ENCODE measurements at places on chromosomes 2 and 18. TPM values are rescaled to one million over a fixed set of nuclear protein-coding genes. Genes with fewer than 3 reads are reported as not detected.

- DNase-seq: no peak
Measured at GRCh38 chr2:141766225-141766624, 364.6 kb downstream of the LRP1B start.

DNA sequence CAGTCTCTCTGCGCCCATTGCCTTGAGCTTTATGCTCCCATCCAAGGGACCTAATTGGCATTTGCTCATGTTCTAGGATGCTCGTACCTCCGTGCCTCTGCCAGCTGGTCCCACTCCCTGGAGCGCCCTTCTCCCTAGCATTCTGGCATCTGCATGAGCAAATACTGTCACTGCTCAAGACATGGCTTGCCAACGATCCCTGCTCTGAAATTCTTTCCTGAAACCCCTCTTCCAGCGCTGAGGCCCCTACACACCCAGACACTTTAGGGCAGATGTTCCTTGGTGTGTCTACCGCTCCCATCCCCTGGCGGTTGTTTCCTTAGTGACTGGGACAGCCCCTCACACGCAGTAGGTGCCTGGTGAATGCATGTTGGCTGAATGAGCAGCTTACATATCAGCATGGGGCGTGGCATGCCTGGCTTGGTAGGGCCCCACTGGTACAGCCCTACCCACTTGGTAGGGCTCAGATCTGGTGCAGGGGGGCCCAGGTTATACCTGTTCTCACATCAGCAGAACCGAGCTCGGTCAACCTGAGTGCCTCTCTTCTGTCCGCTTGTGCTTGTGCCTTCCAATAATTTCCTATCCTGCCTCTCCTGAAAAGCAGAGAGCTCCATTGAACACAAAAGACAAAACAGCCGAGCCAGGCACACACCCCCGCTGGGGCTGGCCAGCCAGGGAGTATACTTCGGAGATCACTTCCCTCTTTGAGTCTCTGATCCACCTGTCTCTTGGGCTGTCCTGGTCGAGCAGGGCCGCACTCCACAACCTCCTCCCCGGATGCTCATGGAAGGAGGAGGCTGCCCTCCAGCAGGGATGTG, 59.2 kb downstream of the INHBB start:
- DNase-seq: no peak

DNA sequence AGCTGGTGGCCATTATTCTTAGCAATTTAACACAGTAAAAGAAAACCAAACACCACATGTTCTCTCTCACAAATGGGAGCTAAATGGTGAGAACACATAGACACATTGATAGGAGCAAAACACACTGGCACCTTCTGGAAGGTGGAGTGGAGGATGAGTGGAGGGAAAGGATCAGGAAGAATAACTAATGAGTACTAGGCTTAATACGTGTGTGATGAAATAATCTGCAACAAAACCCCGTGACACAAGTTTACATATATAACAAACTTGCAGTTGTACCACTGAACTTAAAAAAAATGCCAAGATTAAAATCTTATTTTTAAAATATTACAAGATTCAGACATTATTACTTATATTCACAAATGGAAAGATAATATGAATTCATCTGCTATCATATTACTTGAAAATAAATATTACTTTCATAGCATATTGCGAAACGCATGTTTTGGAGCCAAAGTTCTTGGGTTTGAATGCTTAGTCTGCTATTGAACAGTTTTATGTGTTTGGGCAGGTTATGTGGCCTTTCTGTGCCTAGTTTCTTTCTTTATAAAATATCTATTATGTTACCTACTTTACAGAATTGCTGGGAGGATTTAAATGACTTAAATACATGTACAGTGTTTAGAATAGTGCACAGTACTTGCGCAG, 20.5 kb downstream of the ANKRD62 start:
- DNase-seq: no peak

DNA sequence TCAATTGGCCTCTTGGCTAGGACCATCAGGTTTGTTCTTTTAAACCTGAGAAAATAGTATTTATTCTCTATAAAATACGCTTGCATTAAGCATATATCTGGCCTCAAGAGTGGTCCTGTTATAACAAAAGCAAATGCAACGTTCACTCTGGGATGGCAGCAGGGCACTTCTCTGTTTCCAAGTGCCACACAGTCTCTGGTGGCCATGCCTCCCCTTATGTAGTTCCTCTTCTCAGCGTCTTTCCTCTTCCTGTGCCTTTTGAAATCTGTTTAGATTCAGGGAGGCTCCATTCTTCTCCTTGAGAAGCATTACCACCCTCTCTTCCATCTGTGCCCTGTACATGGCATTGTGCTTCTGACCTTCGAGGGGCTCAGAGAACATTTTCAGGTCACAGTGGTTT, 51.9 kb downstream of the TSHZ1 start:
- DNase-seq: no peak

- DNase-seq: no peak
Measured at GRCh38 chr2:232843834-232844233, 26.2 kb upstream of the SNORC start.

DNA sequence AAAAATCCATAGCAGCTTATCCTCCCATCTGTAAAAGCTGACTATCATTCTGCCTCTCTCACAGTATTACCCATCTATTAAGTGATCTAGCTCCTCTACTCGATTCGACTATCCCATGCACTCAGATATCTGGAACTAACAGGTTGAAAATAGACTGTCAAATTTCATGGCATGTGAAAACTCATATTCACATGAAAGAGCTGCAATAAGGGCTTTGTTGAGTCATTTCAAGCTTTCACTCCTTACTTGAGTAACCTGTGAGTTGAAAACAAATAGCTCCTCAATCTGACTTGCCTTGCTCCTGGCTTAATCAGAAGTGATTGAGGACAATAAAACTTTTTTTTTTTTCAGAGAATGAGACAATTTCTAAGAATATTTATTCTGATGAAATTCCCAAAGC, 192.4 kb upstream of the ERBB4 start:
- DNase-seq: no peak

Gene GRHL1
- 5.7 TPM for polyA plus RNA-seq

DNA sequence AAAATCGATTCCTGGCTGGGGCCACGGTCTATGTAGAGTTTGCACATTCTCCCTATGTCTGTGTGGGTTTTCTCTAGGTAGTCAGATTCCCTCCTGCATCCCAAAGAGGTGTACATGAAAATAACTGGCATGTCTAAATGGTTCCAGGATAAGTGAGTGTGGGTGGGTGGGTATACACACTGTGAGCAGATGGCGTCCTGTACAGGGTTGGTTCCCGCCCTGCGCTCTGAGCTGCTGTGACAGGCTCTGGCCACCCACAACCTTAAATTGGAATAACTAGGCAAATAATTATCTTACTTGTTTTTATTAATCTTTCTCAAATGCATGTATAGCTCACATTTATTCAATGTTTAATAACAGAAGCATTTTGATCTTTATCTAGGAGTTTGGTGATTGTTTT, 16.3 kb downstream of the THOC1 start:
- DNase-seq: no peak

Gene AMER3
- polyA plus RNA-seq: 0.11 TPM

GRCh38 chr2:33153008-33153407, 206.3 kb downstream of the LTBP1 start:
- DNase-seq: no peak

- DNase-seq: no peak
Measured at GRCh38 chr2:187698374-187699110, 144.3 kb upstream of the TFPI start.

Gene TLX2
- 0.26 TPM for polyA plus RNA-seq

Gene SNTG2
- 2.7 TPM for polyA plus RNA-seq

DNA sequence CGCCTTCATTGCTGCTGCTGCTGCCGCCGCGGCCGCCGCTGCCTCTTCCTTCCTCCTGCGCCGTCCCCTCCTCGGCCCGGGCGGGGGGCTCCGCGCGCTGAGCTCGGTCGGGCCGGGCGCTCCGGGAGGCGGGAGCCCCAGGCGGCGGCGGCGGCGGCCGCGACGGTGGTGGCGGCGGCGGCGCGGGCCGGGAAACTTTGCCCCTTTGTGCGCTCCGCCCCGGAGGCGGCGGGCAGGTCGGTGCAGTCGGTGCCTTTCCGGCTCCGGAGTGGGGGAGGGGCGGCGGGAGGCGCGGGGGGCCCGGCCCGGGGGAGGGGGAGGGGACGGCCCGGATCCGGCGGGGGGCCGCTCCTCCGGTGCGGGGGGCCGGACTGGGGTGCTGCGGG, 205 bp downstream of the TET3 start:
- DNase-seq: no peak

GRCh38 chr2:133316557-133316956, 251.7 kb downstream of the NCKAP5 start:
- no peak for DNase-seq

- DNase-seq: peak; percentile 80
Measured at GRCh38 chr2:217756375-217757107, 246.3 kb downstream of the TNS1 start.

Gene ITGAV
- 84.3 TPM for polyA plus RNA-seq

GRCh38 chr2:166372046-166372445, 3.7 kb downstream of the SCN9A start:
- no peak for DNase-seq

DNA sequence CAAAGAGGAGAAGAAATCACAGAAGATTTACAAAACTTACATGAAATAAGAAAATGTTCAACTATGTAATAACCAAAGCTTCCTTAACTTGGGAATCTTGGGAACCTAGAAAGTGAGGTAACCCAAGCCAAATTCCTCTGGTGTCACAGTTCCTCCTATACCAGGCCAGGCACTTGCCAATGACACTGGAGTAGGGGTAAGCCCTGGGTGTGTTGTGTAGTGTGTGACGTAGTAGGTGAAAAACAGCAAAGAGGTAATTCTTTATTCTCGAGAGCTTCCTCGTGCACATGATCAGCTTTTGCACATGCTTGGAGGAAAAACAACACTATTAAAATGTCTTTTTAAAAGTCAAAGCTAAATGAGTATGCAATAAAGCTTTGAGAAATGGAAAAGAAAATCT, 118.0 kb downstream of the METTL8 start:
- no peak for DNase-seq

Gene RUFY4
- 0.18 TPM for polyA plus RNA-seq

DNA sequence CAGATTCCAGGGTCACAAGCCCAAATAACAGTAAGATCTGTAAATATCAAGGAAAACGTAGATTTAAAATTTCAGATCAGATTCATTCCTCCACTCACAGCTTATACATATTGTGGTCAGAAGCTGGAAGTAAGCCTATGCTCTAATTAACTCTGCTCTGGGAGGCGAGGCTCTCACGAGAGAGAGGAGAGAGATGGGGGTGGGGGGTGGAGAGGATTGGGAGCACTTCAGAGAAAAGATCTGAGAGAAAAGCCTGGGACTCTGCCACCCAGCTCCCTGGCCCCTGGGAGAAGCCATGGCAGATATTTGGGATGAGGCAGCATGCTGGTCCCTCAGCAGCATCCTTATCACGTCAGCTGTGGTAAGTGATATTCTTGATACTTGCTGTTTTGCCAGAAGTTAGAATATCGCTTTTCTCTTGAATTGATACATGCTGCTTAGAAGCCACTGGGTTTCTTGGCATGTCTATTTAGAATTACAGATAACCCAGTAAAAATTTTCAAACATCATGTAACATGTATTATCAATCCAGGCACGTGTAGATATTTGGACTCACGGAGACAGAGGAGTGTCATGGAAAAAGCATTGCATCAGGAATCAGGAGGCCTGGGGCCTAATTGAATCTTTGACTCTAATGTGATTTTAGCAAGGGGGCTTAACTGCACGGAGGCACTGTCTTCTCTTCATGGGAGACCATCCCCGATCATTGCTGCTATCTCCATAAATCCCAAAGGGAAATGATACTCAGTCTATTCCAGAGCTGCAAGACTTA, 265.4 kb downstream of the HRH4 start:
- DNase-seq: no peak

Gene CPS1
- 4.5 TPM for polyA plus RNA-seq

GRCh38 chr2:238861013-238861730, 13.3 kb downstream of the TWIST2 start:
- DNase-seq: no peak

DNA sequence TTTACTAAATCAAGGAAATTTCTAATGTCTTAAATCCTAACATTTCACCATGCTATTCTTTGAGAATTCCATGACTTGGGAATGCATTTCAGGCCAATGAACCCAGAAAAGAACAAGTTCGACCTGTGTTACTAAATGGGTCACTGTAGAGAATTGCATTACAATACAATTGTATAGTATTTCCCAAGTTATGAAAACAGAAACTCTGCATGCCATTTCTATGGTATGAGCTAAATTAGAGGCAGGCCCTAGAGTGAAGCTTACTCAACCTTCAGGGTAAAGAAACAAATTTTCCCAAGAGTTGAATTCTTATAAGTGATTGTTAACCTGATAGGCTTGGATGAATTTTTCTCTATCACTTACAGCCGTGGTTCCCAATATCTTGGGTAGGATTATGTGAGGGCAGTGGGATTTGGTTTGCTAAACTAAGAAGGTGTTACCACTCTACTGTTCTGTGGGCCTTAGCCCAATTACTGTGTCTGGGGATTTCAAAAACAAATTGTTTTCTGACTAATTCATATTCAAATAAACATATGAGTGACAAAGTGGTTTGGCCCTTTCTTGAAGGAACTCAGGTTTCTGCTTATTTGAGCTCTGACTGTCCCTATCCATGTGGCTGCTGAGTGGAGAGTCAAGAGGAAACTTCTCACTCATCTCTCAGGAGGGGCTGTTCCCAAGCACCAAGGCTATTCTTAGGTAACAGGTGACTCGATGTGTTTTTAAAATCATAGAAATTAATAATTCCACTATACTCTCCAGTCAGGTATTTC, 11.2 kb upstream of the SERPINB7 start:
- DNase-seq: no peak

DNA sequence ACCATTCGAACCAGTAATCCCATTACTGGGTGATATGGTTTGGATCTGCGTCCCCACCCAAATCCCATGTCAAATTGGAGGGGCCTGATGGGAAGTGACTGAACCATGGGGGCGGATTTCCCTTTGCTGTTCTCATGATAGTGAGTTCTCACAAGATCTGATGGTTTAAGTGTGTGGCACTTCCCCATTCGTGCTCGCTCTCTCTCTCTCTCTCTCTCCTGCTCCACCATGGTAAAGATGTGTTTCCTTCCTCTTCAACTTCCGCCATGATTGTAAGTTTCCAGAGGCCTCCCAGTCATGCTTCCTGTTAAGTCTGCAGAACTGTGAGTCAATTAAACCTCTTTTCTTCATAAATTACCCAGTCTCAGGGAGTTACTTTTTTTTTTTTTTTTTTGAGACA, 62.6 kb downstream of the NBAS start:
- DNase-seq: no peak

- peak; percentile 72 for DNase-seq
Measured at GRCh38 chr2:96642564-96643360, at the start of gene FER1L5. FER1L5 (plus strand) TSS chr2:96642764; CDS start chr2:96642837, 73 bp downstream.

GRCh38 chr2:219109471-219109870, 48.8 kb upstream of the IHH start:
- no peak for DNase-seq

- no peak for DNase-seq
Measured at GRCh38 chr2:240928476-240929363, 22.6 kb downstream of the CROCC2 start.

Gene SERPINB12
- polyA plus RNA-seq: not detected

DNA sequence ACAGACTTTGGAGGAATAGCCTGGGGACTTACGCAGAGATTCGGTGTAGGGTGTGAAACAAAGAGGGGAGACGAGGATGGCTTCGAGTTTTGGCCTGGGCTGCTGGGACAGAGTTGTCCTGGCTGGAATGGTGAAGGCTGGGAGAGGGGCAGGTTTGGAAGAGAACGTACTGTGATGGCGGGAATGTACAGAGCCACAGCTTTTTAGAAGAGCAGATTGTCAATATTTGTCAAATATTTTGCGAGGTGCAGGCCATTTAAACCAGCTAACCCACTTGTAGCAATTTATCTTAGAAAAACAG, 14.4 kb upstream of the ITM2C start:
- DNase-seq: no peak

GRCh38 chr2:45713591-45713990, 62.1 kb downstream of the PRKCE start:
- no peak for DNase-seq
